Fibroblast of upper back skin (primary cell): ENCODE measurements at places on chromosomes 6 and 20.

- DNase-seq: peak; percentile 66
Measured at GRCh38 chr20:19661717-19662636, 96.1 kb upstream of the RIN2 start.

DNA sequence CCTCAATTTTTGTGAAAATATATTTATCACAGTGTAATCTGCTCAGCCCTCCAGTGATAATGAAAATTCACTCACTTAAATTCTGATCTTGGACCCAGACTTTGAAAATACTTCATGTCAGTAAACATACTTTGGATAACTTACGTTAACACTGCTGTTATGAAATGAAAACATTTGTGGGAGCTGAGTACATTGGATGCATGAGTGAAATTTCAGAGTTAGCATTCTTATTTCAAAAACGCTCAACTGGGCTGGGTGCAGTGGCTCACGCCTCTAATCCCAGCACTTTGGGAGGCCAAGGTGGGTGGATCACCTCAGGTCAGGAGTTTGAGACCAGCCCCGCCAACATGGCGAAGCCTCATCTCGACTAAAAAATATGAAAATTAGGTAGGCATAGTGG, 196.4 kb downstream of the UTRN start:
- DNase-seq: no peak

- no peak for DNase-seq
Measured at GRCh38 chr20:64049060-64049877, at the start of gene SOX18. TSS of gene SOX18 (minus strand) at chr20:64049639. CDS start at chr20:64049516, 123 bp downstream.

- no peak for DNase-seq
Measured at GRCh38 chr6:151141685-151142084, 98.1 kb upstream of the AKAP12 start.

- no peak for DNase-seq
Measured at GRCh38 chr20:35979544-35979943, 11.2 kb downstream of the CNBD2 start.

DNA sequence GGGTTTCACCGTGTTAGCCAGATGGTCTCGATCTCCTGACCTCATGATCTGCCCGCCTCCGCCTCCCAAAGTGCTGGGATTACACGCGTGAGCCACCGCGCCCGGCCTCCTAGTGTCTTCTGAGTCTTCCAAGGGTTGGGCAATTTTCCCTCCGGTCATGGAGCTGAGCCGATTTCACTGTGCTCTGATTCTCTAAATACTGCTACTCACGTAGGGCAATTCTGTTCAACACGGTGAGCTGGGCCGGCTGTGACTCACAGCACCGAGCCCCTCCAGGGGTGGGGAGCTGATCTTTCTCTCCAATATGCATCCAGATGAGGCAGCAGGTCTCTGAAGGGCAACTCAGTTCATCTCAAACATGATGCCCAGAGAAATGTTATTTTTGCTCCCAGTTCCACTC, 71.6 kb upstream of the CD93 start:
- no peak for DNase-seq

DNA sequence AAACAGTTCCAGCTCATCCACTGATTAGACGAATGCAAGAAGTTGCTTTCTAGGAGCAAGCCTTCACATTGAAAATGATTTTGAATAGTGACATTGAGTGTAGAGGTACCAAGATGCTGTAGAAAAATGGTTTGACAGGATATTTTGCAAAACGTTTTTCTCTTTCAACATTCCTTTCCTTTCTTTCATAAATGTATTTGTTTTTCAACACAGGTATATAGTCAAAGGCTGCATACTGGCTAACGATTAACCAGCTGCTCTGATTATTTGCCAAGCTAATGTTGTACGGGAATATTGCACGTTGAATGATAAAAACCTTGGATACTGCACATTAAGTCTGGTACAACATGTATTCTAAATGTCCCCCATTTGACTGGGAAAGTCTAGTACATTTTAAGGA, 78.8 kb upstream of the TENT5A start:
- DNase-seq: no peak

GRCh38 chr6:121771937-121772720, 336.7 kb downstream of the GJA1 start:
- DNase-seq: no peak

- DNase-seq: peak; percentile 61
Measured at GRCh38 chr20:64065974-64066343, 3.0 kb downstream of the TCEA2 start.

GRCh38 chr6:86148586-86148985, 505.9 kb upstream of the SYNCRIP start:
- no peak for DNase-seq

- peak; percentile 12 for DNase-seq
Measured at GRCh38 chr6:69279805-69280204, 517.0 kb downstream of the LMBRD1 start.

- DNase-seq: peak; percentile 95
Measured at GRCh38 chr20:57079031-57080005, 187.1 kb downstream of the BMP7 start.

DNA sequence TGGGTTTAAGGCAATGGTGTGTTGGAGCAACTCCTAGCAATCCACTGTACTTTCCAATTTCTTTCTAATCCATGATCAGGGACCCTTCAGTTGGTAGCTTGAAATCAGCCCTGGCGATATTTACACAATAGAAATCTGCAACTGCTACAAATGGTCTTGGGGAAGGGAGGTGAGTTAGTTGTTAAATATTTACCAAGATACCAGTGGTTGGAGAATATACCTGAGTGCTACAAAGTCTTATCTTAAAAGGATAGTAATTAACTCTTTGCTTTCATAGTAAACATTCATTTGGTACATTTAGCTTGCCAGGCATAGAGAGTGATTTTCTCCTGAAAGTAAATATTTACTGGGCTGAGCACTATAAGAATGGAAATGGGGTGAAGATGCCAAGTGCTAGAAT, 568.2 kb downstream of the BCKDHB start:
- DNase-seq: no peak

GRCh38 chr20:51021067-51022025, 1.6 kb downstream of the KCNG1 start:
- DNase-seq: peak; percentile 54

DNA sequence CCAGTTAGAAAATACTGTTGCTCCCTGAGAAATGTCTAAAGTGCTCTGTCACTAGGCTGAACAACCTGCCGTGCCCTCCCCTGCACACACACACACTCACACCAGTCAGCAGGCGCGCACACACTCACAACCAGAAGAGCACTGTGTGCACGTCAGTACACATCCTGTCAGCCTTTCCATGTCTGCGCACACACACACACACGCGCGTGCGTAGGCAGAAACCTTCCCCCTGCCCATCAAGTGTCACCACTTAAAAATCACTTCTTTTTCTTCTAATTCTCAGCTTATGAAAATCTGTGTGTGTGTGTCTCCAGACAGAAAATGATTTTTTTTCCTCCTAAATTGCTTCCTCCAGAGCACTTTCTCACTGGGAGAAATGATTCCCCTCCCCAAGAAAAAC, 100.3 kb downstream of the EDN3 start:
- DNase-seq: no peak

GRCh38 chr6:105909106-105909505, 177.0 kb upstream of the PRDM1 start:
- DNase-seq: no peak
